ENCODE measurements at places on chromosomes 7 and 10.

GRCh38 chr10:99593312-99593711 is 26.9 kb downstream of the SLC25A28 start:
- DNase-seq, result no peak

DNA sequence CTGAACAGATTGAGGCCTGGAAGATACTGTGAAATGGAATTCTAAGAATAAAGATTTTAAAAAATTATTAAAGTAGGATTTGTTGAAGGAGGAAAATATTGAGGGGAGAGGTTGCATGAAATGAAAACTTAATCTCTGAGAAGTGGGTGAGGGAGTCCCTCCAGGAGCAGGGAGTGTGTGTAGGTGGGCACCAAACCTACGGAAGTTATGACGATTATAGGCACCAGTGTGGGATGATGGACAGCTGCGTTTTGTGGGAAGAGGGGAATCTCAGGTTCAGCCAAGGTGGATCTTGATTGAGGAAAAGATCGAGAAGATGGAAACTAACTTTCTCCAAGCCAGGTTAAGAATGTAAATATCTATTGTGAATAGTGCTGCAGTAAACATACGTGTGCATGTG is 246.4 kb downstream of the CCDC3 start:
- no peak for DNase-seq

DNA sequence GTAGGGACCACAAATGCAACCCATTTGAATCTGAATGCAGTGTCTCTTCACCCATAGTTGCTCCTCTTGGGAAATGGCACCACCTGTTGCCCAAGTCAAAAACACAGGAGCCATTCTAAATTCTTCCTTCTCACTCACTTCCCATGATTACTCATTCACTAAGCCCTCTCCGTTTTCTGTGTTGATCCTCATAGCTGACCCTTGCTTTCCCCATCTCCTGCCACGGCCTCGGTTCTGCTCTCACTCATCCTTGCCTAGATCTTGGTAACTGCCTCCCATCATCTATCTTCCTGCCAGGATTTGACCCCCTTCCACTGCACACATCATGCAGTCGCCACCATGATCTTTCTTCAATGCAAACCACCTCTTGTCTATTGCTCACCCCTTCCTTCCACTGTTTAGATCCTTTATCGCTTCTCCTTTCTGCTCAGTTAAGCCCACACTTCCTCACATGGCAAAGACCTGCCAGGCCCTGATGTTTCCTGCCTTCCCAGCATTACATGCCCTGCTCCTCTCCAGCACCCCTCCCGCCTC is 19.0 kb upstream of the CPN1 start:
- DNase-seq, result no peak

DNA sequence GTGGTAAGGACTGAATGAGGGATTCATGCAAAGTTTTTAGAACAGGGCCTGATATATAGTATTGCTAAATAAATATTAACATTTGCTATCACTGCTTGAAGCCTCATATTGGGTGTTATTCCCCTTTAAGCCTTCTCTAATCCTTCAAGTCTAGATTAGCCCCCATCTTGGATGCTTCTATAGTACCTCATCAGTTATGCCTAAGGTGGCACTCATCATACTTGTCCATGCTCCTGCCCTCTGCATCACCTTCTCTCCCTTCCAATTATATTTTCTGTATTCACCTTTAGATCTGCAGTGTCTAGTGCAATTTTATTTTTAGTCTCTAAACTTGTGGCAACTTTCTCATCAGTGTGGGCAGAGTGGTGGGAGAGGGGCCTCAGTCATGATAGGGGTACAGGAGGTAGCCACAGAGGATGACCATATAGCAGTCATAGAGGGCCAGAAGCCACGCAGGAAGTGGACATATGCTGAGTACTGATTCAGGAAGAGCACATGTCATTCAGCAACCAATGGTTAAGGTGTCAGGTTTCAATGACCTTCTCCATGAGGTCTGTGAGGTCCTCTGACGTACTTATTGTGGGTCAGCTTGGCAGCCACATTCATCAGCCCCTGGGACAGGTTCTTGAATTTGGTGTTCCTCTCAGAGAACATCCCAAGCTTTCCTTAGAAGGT is 2.5 kb downstream of the ENTPD1 start:
- DNase-seq, result no peak

DNA sequence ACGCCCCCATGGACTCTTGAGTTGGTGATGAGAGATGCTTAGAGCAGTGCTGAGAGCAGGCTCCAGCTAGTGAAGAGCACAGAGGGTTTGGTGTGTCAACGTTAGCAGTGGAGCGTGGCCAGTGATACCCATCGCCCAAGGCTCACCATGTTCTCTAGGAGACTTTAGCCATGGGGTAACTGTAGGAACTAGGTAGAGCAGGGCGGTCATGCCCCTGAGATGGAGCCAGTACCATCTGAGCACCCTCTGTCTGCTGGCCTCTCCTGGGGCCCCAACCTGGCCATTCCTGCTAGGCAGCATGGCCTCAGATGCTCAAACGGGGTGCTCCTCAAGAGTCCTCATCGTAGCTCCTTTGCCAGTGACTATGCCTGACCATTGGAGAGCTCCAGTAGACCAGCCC is 179.7 kb downstream of the KCND2 start:
- DNase-seq, result no peak
